ENCODE measurements at places on chromosomes 5 and 9.

GRCh38 chr9:4657426-4658159, 4.5 kb upstream of the PLPP6 start:
- DNase-seq: no peak

- DNase-seq: no peak
Measured at GRCh38 chr5:11084111-11084510, 323.1 kb upstream of the DAP start.

DNA sequence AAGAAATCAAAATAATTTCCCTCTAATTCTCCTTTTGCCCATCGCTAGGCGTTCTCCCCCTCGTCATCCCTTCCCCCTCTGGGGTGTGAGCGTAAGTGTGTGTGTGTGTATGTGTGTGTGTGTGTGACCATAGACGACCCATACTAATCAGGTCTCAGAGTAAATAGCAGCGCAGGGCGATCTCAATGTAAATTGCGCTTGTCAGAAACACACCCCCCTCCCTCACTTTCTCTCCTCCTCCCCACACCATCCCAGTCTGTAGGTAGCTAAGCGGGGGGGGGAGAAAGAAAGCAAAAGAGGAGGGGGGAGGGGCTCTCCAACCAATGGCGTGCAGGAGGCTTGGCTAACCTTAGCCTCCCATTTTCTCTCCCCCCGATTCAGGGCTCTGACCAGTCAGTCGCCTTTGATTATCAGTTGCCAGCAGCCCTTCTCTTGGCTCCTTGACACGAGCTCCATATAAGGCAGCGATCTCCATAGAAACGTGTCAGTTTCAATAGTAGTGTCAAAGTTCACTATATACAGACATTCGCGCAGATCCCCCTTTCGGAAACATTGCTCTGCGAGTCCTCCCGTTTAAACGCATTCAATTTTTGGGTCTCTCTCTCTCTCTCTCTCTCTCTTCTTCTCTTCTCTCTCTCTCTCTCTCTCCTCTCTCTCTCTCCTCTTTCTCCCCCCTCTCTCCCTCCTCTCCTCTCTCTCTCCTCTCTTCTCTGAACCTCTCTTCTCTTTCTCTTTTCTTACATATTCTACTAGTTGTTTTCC, at the start of gene NR2F1:
Gene NR2F1 (plus strand): TSS at position 546 of the 762 bp plus-strand sequence. CDS start 1,802 bp downstream, outside the sequence.
- DNase-seq: peak; percentile 69

DNA sequence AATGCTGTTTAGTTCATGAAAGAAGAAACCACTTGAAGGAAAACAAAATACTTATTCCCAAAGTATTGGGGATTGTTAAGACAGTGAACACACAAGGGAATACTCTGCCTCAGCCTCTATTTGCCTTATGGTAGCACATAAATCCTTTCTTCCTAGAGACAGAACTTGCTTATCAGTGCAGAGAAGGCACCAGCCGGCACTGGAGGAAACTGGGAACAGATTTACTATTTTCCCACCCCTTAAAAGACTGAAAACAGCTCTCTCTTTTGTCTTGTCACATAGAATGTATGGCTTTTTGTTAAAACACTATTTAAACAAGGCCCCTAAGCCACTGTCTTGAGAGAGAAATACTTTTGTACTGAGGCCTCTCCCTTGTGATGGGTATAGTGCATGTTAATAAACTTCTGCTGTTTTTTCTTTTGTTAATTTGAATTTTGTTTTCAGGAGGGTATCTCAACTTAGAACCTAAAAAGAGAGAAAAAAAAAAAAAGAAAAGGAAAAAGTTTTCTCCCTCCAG, 40.7 kb upstream of the EDIL3 start:
- DNase-seq: no peak

GRCh38 chr5:126377424-126377823, 45.8 kb upstream of the GRAMD2B start:
- DNase-seq: no peak

- DNase-seq: peak; percentile 16
Measured at GRCh38 chr5:146079695-146080373, 25.5 kb downstream of the PLAC8L1 start.

- DNase-seq: peak; percentile 46
Measured at GRCh38 chr5:107670087-107670931, 428 bp downstream of the EFNA5 start.

- no peak for DNase-seq
Measured at GRCh38 chr9:127588740-127589506, 23.2 kb upstream of the STXBP1 start.

- DNase-seq: no peak
Measured at GRCh38 chr9:68821911-68822310, 116.9 kb downstream of the PIP5K1B start.

- DNase-seq: peak; percentile 61
Measured at GRCh38 chr9:129176701-129177442, 1.2 kb downstream of the IER5L start.

DNA sequence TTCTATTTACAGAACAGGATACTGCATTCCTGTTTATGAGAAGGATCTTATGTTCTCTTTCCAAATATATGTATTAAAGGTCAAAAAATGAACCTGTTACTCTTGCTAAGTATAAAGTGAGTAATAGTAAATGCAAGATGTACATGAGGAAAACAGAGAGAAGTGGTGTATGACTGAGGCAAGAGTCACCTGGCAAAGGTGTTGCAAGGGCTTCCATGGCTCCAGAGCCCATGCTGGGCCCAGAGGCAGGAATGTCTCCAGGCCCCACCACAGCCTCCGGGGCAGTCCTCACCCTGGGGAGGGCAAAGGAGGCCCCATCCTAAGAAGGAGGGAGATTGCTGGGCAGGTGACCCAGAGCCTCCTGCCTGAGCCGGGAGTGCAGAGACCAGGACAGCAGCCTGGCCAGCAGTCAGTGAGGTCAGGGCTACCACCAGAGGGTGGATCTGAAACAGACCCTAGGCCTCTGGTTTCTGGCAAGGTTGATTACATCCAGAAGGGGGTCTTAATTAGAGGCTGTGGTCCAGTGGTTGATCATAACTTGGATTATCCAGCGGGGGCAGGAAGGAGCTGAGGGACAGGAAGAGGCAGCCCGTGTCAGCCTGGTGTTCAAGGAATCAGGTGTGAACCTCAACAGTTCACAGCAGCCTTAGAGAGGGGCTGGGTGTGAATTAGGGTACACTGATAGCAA, 57.3 kb upstream of the CPLX2 start:
- no peak for DNase-seq

- DNase-seq: no peak
Measured at GRCh38 chr5:132500244-132500930, 9.8 kb upstream of the IRF1 start.

GRCh38 chr9:94086486-94087345, 2.5 kb downstream of the PTPDC1 start:
- no peak for DNase-seq

DNA sequence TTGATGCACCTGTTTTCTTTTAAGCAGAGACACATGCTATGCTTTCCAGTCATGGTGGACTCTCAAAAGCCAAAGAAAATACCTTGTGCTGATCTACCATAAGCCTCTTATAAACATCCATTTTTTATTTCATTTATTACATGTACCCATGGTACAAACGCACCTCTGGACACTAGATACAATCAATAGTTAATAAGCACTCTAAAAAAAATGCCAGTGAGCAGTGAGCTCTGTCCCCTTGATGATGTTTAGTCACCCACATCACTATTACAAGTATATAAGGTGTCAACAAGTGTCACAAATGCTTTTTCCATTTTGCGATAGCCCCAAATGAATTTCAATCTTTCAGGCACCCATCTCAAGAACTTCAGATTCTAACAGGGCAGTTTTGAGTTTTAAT, 5.9 kb downstream of the KLF4 start:
- no peak for DNase-seq

GRCh38 chr9:25310961-25311360, 367.3 kb downstream of the TUSC1 start:
- no peak for DNase-seq

DNA sequence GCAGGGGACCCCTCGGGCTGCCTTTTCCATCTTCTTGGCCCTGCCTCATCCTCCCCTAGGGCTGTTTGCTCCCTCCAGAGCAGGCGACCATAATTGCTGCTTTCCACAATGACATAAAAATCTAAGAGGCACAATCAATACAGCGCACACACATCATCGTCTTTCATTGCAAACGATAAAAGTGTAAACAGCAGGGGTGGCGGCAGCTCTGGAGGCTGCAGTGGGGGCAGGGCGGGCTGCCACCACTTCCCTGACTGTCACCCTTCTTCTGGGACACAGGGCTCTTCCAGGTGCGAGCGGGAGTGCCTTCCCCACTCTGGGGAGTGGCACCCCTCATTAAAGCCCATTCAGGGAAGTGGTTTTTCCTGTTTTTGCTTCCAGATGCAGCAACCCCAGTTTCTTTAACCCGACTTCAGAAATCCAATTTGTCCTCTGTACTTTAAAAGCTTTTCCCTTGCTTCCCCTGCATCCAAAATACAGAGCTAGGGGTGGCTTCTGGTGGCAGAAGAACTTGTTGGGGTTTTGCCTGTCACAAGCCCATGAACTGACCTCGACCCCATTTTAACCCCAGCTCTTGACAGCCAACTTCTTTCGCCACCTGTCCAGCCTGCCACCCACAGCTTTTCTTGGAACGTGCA, 45.7 kb downstream of the TSPAN17 start:
- DNase-seq: no peak

- no peak for DNase-seq
Measured at GRCh38 chr9:127541865-127542264, 70.2 kb upstream of the STXBP1 start.

GRCh38 chr9:107983181-107983603, 493.6 kb upstream of the KLF4 start:
- DNase-seq: no peak

- DNase-seq: no peak
Measured at GRCh38 chr9:91847581-91848091, 102.4 kb downstream of the ROR2 start.

- no peak for DNase-seq
Measured at GRCh38 chr5:139205124-139205523, 7.0 kb upstream of the SIL1 start.

- no peak for DNase-seq
Measured at GRCh38 chr9:710951-711745, 130.3 kb upstream of the DMRT1 start.

DNA sequence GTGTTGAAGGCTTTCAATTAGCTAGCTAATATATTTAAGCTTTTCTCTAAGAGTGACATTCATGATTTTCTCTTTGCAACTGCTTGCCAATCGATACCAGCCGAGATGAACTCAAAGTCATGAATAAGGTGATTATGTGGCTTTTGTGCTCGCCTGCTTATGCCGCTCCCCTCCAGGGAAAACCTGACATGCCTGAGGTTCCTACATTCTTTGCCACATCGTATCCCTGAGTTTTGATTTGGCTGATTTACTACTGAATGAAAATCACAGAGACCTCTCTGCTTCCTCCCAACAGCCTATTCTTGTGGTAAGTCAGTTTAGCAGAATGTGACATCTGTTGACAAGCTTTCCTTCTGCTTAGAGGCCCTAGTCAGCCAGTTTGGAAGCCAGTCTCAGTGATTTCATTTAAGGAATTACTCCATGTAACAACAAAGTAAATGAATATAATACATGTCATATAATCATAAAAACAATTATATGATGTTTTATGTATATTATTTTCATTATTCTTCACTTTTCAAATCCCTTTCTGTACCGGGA, 513.4 kb downstream of the CSNK1G3 start:
- no peak for DNase-seq

- no peak for DNase-seq
Measured at GRCh38 chr5:60335913-60336312, 364.1 kb downstream of the DEPDC1B start.

GRCh38 chr5:88610586-88610985, 272.4 kb downstream of the MEF2C start:
- no peak for DNase-seq

DNA sequence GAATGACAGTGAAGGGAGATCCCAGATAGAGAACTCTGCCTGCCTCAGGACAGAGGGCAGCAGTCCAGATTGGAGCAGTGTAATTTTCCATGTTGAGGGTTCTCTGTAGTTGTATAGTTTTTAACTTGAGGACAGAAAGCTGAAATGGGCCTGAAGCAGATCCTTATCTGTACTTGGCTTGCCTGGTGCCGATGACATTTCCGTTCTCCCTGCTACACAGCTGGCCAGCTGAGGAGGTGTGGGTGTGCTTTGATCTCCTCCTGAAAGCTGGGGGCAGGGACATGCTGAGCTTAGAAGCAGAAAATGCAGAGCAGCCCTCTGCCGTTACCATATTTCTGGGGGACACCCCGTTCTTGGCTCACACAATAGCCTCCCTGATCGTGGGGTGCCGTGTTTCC, 10.5 kb downstream of the GLRX start:
- DNase-seq: no peak

DNA sequence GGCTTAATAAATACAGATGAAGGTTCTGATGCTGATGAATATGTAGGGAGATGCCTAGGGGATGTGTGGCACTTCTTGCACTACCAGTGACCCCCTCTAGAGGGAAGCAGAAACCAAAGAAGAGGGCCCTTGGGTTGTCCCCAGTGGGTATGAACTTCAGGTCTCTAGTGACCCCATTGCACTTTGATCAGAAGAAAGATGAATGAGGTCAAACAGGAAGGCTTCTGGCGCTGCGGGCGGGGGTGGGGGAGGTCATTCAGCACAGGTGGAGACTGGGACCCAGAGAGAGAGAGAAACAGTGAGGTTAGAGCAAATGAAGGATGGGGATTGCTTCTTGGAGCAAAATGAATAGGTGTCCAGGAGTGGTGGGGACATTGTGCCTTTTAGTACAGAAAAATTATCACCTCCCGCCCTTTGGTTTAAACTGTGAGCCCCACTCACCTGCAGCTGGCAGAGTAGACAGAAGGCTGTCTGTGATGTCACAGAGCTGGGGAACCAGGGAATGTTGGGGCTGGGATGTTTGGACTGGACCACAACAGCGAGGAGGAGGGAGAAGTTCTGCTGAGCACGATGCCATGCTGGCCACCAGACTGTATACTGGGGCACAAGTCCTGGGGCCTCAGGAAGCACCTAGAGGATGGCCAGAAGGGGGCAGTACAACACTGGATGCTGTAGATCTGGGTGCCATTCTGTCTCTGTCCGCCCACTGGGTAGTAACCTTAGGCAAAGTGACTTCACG, at the start of gene TEX48:
Gene TEX48 (minus strand): TSS at position 599 of the 739 bp plus-strand sequence. CDS start 10,469 bp downstream, outside the sequence.
- peak; percentile 76 for DNase-seq

- no peak for DNase-seq
Measured at GRCh38 chr9:131715906-131716305, 24.0 kb downstream of the RAPGEF1 start.

DNA sequence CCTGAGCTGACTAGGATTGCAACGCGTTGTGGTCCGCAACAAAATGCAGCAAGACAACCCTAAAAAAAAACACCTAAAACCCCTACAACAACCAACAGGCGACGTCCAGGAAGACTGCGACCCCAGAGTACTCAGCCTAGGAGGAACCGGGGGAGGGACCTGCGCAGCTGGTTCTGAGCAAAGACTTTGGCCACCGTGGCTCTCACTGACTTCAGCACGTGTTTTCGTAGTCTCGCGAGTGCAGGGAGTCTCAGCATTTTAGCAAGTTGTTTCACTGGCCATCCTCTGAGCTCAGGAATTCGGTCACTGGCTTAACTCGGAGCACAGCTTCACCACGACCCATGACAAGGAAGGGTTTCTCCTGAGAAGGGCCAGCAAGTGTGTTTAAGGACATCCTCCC, 8.6 kb upstream of the ZDHHC11 start:
- no peak for DNase-seq

- no peak for DNase-seq
Measured at GRCh38 chr5:175555168-175555785, 76.9 kb downstream of the SFXN1 start.

All from RPMI8226 (cell line).